Stimulated activated CD8-positive, alpha-beta memory T cell treated with anti-CD3 and anti-CD28 coated beads, Interleukin-4, amount 100 ng/mL, for 1 hour (primary cell): ENCODE measurements at places on chromosomes 16 and 17.

DNA sequence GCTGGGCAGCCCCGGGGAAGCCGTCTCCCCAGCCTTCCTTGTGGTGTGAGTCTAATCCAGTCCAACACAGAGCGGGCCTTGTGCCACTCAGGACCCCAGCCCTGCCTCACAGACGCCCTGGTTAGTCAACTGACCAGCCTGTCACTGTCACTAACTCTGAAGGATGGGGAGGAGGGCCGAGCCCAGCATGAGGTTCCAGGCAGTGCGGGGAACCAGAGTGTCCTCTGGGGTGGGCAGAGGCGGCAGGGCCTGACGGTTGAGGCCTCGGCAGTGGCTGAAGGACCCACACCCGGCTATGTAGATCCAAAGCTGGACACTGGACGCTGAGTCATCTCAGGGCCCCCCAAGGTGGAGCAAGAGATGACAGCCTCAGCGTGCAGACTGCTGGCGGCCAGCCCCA, 8.6 kb downstream of the RPUSD1 start:
- DNase-seq: no peak

DNA sequence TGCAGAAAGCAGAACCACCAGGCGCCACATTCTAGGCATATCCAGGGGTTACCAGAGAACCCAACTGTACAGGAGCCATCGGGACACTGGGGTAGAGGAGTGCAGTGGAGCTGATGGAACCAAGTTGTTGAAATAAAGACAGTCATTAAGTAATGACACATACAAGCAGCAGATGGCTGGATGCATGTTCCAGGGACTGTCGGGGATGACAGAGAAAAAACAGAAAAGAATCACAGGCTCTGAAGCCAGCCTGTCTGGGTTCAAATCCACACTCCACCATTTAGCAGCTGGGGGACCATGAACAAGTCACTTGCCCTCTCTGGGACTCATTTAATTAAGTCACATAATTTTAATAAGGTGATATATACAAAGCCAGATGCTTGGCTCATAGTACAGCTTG, 117.1 kb downstream of the ZNF423 start:
- DNase-seq: no peak

DNA sequence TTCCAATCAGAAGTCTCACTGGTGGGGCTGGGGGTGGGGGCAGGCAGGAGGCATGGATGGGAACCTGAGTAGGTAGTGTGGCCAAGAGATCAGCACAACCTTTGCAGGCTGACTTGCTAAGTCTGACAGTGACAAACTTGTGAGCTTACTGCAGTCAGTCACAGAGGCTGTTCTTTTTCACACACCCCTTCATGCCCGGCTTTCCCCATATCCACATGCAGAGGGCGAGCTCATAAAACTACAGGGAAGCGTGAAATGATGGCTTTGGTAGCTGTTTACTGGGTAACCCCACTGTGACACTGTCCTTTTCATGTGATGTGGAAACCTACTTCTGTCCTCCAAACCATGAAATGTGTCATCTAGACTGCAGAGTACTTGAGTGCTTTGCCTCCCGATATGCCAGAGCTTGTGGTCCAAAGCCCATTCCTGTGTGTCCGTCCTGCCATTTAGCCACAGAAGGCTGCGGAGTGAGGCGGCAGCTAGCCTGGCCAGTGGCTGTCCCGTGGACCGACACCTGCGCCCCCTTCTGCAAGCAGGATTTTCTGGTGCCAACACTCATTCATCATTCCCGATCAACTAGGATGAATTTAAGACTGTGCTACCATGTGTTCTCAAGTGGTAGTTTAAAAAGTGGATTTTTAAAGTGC, 9.8 kb downstream of the GEMIN4 start:
- DNase-seq: no peak

GRCh38 chr17:80526116-80526910, 18.3 kb upstream of the RPTOR start:
- no peak for DNase-seq

DNA sequence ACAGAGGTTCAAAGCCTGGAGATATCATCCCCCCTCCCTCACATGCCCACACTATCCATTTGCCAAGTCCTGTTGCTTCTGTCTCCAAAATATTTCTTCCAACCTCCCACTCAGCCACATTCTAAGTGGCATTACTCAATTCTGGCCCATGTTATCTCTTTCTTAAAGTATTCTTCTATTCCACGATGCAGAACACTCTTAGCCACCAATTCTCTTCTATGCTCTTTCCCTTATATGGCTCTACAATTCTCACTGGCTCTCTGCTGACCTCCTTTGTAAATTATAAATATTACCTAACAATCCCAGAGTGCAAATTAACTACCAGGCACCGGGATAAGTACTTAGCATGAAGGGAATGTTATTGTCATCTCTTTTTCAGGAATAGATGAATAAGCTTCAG, 82.4 kb downstream of the KCNJ2 start:
- DNase-seq: no peak

DNA sequence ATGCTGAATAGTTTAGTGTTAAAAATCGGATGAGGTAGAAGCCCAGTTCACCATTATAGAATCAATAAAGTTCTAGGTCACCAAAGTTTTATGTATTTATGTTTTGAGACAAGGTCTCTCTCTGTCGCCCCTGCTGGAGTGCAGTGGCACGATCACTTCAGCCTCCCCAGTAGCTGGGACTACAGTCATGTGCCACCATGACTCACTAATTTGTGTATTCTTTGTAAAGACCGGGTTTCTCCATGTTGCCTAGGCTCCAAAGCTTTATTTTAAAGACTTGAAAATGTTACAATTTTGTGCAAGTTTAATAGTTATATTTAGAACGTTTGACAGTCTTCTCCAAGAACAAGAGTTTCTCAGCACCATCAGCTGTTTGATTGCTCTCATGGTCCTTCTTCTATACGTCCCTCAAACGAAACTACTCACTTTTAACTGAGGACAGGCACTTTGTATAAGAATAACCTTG, 32.1 kb downstream of the NDE1 start:
- peak; percentile 14 for DNase-seq

GRCh38 chr16:84356591-84357116, 11.7 kb upstream of the ATP2C2 start:
- no peak for DNase-seq

DNA sequence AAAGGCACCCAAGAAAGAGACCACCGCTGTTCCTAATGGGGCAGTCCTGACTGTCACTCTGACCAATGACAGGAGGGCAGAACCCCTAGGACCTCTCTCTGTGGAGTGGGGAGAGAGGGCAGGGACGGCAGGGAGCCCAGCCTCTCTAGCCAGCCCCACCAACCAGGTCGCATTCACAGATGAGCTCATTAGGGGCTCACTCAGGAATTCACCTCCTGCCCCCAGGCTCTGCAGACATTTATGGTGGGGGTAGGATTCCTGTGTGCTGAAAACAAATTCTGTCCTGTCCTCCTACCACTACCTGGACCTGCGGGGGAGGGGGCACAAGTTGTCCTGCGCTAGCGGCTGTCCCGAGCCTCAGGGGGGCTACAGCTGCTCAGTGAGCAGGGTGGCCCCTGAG, 27.7 kb upstream of the GPRC5C start:
- DNase-seq: no peak

GRCh38 chr17:27518545-27519521, 62.6 kb downstream of the KSR1 start:
- no peak for DNase-seq

- DNase-seq: no peak
Observed at GRCh38 chr16:48383009-48383876, 2.0 kb downstream of the SIAH1 start.

DNA sequence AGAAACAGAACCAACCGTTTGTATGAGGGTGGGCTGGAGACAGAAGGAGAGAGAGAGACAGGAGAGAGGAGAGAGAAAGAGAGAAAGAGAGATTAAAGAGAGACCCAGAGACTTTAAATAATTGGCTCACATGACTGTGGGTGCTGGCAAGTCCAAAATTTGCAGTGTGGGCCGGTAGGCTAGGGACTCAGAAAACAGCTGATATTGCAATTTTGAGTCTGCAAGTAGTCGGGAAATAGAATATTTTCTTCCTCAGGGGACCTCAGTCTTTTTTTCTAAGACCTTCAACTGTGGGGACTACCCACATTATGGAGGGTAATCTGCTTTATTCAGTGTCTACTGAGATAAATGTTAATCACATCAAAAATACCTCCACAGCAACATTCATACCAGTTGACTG, 1439.0 kb downstream of the CDH11 start:
- no peak for DNase-seq

DNA sequence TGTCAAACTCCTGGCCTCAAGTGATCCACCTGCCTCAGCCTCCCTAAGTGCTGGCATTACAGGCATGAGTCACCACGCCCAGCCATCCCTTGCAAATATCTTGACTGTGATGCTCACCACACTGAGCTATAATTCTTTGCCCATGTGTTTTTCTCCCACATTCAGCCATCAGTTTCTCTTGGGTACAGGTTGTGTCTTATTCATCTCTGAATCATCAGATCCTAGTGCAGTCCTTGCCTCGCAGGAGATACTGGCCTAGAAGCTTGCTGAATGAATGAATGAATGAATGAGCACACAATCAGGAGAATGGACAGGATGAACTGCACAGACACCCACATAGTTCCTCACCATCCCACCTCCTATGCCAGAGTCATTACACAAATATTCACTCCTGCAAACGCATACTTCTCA, 24.4 kb upstream of the ETV4 start:
- no peak for DNase-seq

DNA sequence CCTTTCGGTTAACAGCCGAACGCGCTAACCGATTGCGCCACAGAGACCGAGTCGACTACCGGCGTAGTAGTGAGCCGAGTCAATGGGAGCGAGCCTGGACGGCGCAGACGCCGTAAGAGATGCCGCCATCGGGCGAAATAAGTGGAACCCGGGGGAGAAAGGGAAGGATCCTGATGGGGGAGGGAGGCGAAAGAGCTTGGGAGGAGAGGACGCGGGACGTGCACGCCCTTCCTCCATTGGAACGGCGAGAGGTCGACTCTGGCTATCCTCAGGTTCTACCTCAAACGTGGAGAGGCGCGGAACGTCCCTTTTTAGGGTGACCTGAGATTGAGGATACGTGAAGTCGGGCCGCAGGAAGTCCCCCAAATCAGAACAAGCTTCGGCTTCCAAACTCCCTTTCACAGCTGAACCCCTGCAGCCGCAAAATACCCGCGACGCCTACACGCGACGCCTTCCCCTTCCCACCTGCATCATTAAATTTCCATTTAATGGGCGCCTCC, 683 bp upstream of the PSMB3 start:
- peak; percentile 74 for DNase-seq

DNA sequence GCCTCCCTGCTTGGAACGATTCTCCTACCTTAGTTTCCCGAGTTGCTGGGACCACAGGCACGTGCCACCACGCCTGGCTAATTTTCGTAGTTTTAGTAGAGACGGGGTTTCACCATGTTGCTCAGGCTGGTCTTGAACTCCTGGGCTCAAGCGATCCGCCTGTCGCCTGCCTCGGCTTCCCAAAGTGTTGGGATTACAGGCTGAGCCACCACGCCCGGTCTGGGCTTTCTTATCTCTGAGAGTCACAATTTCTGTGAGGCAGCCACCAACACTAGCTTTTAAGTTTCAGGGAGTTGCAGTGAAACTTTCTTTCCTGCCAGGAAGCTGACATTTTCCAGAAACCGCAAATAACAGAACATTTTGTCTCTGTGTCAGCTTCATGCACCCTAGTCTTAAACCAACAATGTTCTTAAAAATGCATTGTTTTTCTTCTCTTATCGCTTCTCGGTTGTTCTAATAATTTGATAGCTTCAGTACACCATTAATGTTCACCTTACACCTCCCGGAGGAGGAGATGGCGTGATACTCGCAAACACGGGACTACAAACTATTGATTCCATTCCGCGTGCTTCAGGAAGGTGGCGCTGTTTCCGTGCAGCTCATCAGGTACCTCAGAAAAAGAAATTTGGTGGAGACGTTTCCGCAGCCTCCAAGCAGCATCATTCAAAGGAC, 7.4 kb upstream of the DHRS7B start:
- peak; percentile 35 for DNase-seq

DNA sequence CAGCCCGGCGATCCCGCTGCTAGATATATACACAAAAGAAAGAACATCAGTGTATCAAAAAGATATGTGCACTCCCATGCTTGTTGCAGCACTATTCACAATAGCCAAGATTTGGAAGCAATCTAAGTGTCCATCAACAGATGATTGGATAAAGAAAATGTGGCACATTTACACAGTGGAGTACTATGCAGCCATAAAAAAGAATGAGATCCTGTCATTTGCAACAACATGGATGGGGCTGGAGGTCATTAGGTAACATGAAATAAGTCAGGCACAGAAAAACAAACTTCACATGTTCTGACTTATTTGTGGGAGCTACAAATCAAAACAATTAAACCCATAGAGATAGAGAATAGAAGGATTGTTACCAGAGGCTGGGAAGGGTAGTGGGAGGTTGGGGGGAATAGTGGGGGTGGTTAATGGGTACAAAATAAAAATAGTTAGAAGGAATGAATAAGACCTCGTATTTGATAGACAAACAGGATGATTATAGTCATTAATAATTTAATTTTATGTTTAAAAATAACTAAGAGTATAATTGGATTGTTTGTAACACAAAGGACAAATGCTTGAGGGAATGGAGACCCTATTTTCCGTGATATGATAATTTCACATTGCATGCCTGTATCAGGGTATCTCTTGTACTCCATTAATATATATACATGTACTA, 176.7 kb upstream of the NOG start:
- no peak for DNase-seq

GRCh38 chr16:77596261-77596660, 126.1 kb upstream of the NUDT7 start:
- no peak for DNase-seq

DNA sequence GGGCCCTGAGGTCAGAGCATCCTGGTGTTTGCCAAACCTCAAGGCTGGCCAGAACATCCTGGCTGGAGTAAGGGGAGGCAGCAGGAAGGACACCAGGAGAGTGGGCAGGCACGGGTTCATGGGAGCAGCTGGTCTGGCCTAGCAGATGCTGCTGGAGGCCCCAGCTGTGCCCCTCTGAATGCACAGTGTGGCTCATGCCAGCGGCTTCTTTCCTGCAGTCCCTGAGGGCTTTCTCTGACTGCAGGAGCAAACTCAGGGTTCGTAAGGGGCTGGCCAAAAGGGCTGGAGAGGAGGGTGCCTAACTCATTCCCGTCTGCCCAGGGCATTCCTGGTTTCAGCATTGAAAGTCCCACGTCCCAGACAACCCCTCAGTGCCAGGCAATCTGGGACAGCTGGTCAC, 78.7 kb downstream of the ZDHHC7 start:
- DNase-seq: no peak

DNA sequence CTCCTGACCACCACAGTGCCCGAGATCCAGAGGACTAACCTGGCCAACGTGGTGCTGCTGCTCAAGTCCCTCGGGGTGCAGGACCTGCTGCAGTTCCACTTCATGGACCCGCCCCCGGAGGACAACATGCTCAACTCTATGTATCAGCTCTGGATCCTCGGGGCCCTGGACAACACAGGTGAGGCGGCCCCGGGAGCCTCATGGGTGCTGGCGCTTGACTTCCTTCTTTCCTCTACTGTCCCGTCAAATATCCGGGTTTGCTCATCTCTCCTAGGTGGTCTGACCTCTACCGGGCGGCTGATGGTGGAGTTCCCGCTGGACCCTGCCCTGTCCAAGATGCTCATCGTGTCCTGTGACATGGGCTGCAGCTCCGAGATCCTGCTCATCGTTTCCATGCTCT, 13.7 kb downstream of the DHX38 start:
- DNase-seq: no peak
